Fibroblast of lung (primary cell): ENCODE measurements at places on chromosomes 5 and 9.

DNA sequence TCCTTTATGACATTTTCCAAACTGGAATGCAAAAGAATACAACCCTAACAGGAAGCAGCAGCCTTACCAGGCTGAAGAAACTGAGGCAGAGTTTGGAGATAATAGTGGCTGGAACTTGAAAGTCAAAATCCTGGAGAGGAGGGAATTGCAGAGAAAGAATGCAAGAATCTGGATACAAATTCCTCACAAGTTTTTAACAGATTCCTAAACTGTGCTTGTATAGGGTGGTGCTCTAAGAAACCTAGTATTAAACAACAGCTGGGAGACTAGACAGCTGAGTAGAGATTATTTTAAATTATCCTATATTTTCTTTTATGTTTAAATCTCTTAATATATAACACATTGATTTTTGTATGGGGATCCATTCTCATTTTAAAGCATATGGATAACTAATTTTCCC is 30.7 kb downstream of the INVS start:
- DNase-seq: no peak

DNA sequence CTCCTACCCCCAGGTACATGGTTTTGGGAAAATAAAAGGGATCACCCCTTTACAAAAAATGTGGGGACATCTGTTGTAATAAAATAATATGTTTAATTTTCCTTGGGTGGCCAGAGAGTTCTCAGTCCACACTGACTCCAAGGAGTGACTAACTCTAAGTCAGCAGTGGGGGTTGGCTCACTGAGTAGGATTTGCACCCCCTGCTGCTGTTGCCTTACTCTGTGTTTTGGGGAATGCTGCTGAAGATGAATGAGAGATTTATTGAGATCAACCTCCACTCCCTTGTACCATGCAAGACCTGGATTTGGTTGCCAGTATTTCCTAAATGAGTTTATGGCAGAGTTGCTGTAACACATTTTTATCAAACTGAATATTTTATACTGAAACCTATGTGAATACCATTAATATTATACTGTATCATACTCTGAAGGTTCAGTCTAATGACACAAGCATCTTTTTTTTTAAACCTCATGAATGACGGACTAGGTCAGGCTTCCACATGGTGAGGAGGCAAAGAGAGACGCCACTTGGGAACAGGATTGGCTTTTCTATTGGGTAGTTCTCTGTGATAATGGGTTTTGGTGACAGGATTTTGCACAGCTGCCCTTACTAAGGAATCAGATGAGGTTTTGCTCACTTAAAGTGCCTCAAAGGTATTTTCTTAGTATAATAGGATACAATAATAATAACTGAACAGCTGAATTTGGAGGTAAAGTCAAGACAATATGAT is 121.3 kb upstream of the OSMR start:
- peak; percentile 74 for DNase-seq

DNA sequence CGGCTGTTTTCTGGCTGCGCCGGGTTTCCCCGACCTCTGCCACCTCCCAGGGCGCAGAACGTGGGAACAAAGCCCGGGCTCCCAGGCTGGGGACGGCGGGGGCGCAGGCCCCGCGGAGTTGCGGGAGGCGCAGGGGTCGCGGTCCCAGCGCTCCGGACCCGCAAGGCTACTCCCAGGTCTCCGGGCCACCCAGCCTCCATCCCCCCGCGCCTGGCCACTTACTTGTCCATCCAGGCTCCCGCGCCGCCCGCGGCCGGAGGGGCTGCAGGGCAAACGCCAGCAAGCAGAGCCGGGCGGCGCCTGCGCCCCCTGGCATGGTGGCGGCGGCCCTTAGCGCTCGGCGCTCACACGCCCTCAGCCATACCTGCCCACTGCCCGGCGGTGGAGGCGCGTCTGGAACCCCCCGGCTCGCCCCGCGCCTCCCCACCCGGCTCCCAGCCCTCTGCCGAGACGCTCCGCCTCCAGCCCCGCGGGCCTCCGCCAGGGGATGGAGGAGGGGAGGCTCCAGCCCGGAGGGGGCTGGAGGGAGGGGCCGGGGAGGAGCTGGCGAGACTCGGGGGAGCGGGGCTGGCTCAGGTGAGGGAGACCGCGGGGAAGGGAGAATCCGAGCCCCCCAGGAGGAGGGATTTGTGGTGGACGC is at the start of gene ADAM19:
ADAM19 (minus strand) TSS at position 395 of the 640 bp plus-strand sequence; CDS start at position 316, 79 bp downstream.
- peak; percentile 41 for DNase-seq

DNA sequence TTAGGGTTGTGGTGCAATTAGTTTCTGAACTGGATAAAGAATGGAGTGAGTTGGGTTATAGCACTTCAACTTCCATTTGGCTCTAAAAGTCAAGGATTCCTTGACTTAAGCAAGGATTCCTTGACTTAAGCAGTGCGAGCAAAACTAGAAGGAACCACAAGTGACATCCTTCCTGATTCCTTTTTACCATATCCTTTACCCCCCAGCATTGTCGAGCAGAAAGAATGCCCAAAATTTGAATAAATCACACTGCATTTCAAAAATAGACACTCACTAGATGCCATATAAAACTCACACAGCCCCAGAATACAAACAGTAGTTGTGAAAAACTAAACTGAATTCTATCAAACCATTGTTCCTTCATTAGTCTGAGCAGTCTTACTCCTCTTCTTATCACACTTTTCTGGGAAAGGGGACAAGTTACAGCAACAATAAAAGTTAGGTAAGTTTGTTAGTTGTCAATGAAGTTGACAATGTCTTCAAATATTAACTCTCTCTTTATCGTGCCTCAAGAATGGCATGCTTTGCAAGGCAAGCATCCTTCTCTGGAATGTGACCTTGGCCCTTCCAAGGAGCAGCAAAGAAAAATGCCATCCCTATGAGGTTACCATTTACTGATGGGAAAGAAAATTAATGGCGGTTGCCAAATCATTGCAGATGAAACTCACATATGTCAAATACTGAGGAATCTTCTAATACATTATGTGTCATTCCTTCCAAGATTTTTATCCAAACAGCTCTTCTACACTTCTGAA is 273.3 kb upstream of the ANKRD55 start:
- no peak for DNase-seq

GRCh38 chr9:124477211-124477647 is 27.0 kb downstream of the ADGRD2 start:
- DNase-seq: no peak

- no peak for DNase-seq
Observed at GRCh38 chr9:1910269-1910811, 104.8 kb upstream of the SMARCA2 start.

GRCh38 chr9:114799925-114800324 is 5.9 kb downstream of the TNFSF15 start:
- no peak for DNase-seq

- DNase-seq: no peak
Observed at GRCh38 chr9:72119853-72120252, 29.4 kb upstream of the GDA start.

GRCh38 chr9:115524453-115525059 is 406.6 kb upstream of the TNC start:
- DNase-seq: peak; percentile 73

DNA sequence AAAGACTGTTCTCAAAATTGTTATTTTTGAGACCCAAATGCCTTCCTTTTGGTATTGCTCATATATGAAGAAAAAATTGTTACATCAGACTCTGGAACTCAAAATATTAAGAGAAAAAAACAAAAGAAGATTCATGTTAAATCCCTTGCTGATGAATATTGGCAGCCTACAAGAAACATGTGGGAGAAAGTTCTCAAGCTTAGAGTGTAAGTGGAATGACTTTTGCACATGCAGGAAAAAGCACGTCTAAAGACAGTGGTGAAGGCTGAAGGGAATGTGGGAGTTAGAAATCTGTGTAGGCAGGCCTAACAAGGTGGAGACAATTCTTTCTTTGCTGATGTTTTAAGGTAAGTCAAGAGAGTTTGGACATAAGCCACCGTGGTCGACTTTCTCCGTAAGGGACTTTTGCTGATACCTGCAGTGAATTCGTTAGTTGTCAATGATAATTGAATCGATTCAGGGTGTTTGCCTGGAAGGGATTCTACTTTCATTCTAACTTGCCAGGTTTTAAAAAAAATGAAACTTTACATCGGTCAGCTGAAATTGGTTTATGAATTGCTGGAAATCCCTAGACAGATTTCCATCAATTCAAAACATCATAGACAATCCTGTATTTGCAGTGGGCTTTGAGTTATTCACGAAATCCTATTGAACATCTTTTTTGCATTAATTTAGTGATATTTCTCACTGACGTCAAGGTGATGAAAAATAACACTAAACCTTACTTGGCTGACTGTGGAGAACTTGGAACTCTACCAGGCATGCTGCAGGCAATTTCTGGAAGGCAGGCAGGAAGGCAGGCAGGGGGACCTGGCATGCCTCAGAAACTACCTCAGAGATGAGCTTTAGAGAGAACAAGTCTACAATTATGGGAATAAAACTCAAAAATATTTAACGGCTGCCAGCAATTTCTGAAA is 359.1 kb upstream of the ADAMTSL1 start:
- no peak for DNase-seq

- no peak for DNase-seq
Observed at GRCh38 chr9:5042661-5043178, 57.6 kb downstream of the JAK2 start.

DNA sequence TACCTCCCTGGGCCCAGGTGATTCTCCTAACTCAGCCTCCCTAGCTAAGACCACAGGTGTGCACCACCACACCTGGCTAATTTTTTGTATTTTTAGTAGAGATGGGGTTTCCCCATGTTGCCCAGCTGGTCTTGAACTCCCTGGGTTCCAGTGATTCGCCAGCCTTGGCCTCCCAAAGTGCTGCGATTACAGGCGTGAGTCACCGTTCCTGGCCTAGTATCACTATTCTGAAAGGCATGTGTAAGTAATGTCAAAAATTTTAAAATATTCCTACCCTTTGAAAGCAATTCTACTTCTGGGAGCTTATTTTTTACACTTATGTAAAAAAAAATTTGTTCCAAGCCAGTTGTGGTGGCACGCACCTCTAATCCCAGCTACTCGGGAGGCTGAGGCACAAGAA is 27.1 kb upstream of the TLE1 start:
- DNase-seq: no peak

DNA sequence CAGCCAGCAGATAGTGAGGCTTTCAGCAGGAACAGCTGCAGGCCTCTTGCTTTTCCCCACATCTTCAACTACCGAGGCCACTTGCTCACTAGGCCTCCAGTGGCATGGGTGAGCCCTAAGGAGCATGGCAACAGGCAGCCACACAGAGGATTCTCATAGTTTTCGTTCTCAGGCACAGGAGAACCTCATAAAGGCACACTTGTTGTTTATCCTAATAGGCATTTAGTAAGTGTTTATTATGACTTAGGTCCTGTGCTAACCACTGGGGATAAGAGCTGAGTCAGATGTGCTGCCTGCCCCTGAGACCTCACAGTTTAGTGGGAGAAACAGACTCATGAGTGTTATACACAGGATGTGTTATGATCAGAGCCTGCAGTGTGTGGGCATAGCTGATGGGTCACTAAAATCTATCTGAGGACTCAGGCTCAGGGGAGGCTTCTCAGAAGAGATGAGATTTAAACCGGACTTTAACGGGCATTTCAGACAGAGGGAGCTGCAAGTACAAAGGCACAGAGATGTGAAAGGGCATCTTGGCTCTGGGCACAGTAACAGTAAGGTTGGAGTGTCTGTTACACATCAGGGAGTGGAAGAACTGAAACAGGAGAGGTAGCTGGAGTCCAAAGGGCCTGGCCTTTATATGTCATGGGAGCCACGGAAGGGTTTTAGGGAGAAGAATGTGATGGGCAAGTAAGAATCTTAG is 21.0 kb upstream of the HEMGN start:
- peak; percentile 74 for DNase-seq

DNA sequence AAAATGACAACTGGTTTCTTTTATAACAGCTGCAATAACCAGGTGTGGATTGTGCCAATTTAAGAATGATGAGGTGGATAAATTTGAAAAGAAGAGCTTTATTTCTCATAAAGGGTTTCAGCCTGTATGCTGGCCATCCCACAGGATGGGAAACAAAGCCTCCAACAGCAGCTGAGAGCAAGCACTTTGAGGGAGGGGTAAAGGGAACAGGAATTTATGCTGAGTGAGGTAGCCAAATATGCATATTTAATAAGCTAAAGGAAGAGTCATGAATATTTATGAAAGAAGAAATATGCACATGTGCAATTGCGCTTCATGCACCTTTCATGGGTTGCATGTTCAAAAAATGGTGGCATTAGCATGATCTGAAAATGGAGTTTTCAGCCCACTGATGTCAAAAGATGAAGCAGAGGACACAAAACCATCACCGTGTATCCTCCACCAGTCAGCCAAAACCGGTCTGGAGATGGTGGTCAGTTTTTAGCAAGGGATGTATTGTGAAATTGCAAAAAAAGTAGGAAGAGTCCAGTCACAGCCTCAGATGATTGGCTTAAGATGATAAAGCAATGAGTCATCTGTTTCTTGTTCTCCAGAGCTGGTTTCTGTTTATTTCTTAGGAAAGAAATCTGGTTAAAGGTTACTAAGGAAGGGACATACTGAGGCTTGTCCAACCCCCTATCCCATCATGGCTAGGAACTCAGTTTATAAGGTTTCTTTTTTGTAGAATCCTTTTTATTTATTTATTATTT is 47.9 kb downstream of the DEPDC1B start:
- peak; percentile 95 for DNase-seq

DNA sequence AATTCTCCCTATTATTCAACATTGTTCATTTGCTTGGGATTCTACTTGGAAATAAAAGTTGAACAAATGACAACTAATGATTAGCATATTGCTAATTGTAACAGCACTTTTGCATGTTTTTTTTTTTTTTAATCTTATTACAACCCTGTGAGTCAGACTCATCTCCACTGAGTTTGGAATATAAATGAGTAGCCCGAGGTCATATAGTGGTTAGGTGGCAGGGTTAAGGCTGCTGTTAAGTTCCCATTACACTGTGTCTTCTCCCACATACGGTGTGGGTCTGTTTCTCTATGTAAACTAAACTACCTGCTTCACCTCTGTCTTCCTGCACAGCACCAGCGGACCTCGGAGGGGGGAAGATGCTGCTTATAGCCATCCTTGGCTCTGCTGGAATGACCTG is 92.4 kb downstream of the EQTN start:
- peak; percentile 59 for DNase-seq

GRCh38 chr5:56876327-56876726 is 33.1 kb upstream of the SETD9 start:
- DNase-seq: peak; percentile 18
